T-helper 17 cell (primary cell): ENCODE measurements at places on chromosomes 3 and 15. TPM values are rescaled to one million over a fixed set of nuclear protein-coding genes. Genes with fewer than 3 reads are reported as not detected.

DNA sequence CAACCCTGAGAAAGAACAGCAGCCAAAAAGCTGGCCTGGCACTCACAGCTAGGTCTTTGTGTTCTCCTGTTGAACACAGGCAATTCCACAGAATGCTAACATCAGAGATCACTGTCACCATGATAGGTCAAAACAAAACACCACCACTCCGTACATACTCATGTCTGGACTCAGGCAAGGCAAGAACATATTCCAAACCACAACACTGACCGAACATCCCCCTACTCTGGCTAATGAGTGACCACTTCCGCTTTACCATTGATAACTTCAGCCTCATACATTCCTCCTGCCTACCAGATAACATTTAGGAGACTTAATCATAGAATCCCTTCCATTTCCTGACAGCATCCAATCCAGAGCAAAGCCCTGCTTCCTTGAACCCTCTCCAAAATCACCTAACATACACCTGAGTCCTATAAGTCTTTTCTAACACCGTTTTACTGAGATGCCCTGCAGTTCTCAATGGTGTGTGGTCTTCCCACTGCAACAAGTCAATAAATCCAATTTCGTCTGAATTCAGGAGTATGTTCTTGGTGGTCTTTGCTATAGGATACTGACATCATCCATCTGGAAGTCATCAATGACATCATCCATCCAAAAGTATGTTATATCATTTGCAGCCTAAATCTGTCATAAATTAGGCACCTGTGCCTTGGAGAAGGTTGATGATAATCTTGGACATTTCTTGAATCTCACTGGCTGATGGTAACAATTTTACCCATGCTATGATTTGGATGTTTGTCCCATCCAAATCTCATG, 23.7 kb downstream of the RIOX2 start:
- H3K4me1 ChIP-seq = peaks cover 3% of the 10 kb centered on the region
- no peak overlapping the region for H3K27ac ChIP-seq
- H3K27me3 ChIP-seq = no peaks in the 10 kb centered on the region
- no peak overlapping the region for H3K4me3 ChIP-seq
- peaks cover 22% of the 10 kb centered on the region for H3K36me3 ChIP-seq

GRCh38 chr15:31526916-31527690, 200.5 kb downstream of the KLF13 start:
- peaks cover 5% of the 10 kb centered on the region for H3K36me3 ChIP-seq
- no peak overlapping the region for H3K27ac ChIP-seq
- H3K4me3 ChIP-seq = no peak overlapping the region
- no peak for DNase-seq
- H3K27me3 ChIP-seq = peaks cover 36% of the 10 kb centered on the region

DNA sequence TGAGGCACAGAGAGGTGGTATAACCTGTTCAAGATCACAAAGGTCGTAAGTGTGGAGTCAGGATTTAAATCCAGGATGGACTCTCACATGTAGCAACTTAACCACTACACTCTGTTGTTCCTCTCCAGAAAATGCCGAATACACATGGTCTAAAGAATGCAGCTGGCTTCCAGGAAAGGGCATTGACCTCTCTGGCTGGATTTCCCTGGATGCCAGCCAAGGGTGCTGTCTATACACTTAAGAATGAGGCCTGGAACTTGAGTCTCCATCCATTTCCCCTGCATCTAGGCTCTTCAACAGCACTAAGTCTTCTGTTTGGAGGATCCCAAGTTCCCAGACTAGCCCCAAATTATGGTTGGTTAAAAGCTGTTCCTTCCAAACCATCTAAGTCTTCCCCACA, 60.5 kb downstream of the CERS3 start:
- peaks cover 12% of the 10 kb centered on the region for H3K4me1 ChIP-seq
- no peak overlapping the region for H3K4me3 ChIP-seq
- H3K36me3 ChIP-seq = peaks cover 2% of the 10 kb centered on the region
- no peaks in the 10 kb centered on the region for H3K27me3 ChIP-seq
- no peak for DNase-seq

- no peaks in the 10 kb centered on the region for H3K27me3 ChIP-seq
- no peak for DNase-seq
- H3K4me3 ChIP-seq = no peak overlapping the region
- H3K36me3 ChIP-seq = no peaks in the 10 kb centered on the region
Observed at GRCh38 chr3:111333642-111334041, 208.4 kb upstream of the CD96 start.

- H3K27me3 ChIP-seq = no peaks in the 10 kb centered on the region
- H3K27ac ChIP-seq = no peak overlapping the region
- no peaks in the 10 kb centered on the region for H3K36me3 ChIP-seq
- DNase-seq = no peak
- H3K4me1 ChIP-seq = no peaks in the 10 kb centered on the region
Observed at GRCh38 chr3:25174251-25174650, 253.8 kb upstream of the RARB start.

- no peaks in the 10 kb centered on the region for H3K27me3 ChIP-seq
- peak overlapping the region; percentile 79 for H3K27ac ChIP-seq
- H3K4me3 ChIP-seq = no peak overlapping the region
- no peak for DNase-seq
- H3K4me1 ChIP-seq = peaks cover 4% of the 10 kb centered on the region
Observed at GRCh38 chr3:15440891-15441290, 13.5 kb downstream of the EAF1 start.

DNA sequence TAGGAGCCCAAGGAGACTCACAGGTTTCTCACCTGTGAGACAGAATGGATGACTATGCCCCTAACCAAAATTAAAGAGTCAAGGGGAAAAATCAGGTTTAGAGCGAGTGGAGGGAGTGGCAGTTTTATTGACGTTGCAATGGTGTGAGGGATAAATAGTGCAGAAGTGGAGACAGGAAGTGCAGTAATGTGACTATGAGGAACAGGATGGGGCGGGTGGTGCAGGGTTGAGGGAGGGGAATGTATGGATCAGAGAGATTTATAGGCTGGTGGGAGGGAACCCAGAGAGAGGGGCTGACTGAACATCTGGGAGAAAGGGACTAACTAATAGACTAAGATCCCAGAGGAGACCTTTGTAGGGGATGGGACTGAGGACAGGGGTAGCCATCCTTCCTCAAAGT, 26.5 kb downstream of the EIF2AK4 start:
- H3K4me3 ChIP-seq = no peak overlapping the region
- peaks cover 6% of the 10 kb centered on the region for H3K36me3 ChIP-seq
- no peaks in the 10 kb centered on the region for H3K27me3 ChIP-seq
- no peak overlapping the region for H3K27ac ChIP-seq

Gene CADM2
- 0.42 TPM for total RNA-seq

Gene PDZRN3
- not detected for total RNA-seq

Gene SLC27A2
- 0.42 TPM for total RNA-seq

Gene AGTR1
- total RNA-seq = not detected

Gene FAM43A
- 2.9 TPM for total RNA-seq

Gene SMCO1
- not detected for total RNA-seq

Gene ASB14
- total RNA-seq = not detected
